Stimulated activated CD8-positive, alpha-beta memory T cell treated with anti-CD3 and anti-CD28 coated beads, Interleukin-4, amount 100 ng/mL, for 4 hours (primary cell): ENCODE measurements at places on chromosomes 13 and 19.

GRCh38 chr19:43767316-43767715, 12.6 kb upstream of the SMG9 start:
- no peak for DNase-seq

- DNase-seq, result peak; percentile 49
These were observed 6.3 kb downstream of the ERICH4 start for GRCh38 chr19:41449079-41449864.

DNA sequence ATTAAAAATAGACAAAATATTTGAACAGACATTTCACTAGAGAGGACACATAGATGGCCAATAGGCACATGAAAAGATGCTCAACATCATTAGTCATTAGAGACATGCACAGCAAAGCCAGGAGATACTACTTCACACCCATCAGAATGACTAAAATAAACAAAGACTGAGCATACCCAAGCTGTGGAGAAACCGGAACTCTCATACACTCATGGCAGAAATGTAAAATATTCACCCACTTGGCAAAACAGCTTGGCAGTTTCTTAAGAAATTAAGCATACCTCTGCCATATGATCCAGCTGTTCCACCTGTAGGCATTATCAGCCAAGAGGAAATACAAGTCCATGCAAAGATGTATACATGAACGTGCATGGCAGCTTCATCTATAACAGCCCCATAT, 213.4 kb downstream of the TSHZ3 start:
- no peak for DNase-seq

DNA sequence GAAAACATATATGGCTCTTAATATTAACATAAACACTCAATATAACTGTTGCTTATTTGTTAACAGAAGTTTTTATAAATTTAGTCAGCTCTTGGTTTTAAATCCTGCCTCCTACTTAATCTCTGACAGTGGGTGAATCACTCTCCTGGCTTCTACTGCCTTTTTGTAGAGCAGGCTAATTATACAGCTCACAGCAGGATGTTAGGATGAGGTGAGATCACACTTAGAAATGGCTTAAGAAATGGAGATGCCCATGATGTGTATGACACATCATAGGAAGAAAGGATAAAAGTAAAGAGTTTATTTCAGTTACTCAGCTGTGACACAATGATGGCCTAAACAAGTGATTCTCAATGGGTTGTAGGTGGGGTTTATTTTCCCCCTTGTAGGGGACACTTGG, 345.6 kb downstream of the SPRY2 start:
- no peak for DNase-seq

DNA sequence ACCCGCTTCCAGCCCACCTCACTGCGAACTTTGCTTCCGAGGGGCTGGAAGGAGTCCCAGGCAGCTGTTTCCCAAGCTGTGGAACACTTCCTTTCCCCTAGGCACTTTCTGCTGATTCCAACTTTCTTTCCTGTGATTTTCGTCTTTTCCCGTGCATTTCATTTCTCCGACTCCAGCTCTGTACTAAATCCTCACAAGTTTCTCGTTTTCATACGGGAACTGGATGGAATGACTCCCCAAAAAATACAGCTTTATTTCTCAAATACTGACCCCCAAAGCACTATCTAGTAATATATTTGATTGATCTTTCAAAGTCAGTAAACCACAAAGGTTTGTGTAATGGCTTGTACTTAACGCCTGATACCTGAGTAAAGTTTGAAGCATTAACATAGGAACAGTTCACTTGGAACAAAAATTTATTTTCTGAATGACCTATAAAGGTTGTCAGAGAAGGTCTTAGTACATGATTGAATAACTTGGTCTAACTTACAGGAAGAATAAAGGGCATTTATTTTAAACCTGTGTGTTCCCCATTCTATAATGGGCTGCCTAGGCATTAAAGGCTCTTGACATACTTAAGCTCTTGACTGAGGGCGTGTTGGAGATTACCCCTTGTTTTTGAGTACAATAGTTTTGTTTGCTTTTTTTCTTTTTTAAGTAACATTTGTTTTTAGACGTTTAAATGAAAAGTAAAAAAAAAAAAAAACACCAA, 1.3 kb upstream of the PCDH9 start:
- DNase-seq, result no peak

DNA sequence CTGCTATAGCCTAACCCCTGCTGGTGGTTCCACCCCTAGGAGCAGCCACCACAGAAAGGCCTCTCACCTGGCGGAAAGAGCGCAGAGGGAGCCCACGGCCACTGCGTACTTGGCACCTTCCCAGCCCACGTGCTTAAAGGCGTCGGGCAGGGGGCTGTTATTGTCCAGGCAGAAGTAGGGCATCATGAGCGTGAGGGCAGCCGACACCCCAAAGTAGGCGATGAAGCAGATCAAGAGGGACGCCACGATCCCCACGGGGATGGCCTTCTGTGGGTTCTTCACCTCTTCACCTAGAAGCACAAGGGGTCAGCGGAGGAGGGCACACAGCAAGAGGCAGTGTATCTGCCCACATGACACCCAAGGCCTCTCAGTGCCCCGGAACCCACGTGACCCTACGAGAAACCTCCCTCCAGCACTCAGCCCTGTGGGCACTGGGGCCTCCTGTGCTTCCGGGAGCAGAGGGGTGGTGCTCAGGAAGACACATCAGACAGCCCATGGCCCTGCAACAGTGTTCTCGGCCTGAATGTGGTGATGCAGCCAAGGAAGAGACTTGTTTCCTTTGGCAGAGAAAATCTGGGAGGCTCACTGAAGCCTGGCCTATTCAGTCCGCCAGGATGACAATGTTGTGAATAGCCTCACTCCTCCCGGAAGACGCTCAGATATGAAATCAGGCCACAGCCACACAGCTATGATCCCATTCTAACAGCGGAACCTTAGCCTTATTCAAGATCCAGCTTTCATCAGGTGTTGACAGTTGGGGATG, 72.1 kb downstream of the SLC7A1 start:
- no peak for DNase-seq

GRCh38 chr19:1864480-1865171, 1.2 kb upstream of the KLF16 start:
- DNase-seq, result no peak

DNA sequence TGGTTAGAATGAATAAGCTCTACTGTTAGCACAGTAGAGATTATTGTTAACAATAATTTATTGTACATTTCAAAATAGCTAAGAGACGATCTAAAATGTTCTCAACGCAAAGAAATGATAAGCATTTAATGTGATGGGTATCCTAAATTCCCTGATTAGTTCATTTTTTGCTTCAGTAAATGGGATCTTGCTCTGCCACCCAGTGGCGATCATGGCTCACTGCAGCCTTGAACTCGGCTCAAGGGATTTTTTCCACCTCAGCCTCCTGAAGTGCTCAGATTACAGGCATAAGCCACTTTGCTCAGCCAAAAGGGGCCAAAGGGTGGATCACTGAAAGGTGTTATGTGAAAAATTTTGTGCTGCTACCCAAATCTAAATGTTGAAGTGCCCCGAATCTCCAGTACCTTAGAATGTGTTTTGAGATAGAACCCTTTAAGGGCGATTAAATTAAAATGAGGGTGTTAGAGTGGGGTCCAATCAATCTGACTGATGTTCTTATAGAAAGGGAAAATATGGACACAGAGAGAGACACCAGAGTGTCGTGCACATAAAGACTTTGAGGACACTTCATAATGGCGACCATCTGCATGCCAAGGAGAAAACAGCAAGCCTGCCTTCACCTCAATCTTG, 31.5 kb upstream of the ZNF766 start:
- DNase-seq, result peak; percentile 37

- DNase-seq, result no peak
These were observed 206.7 kb downstream of the LACC1 start for GRCh38 chr13:44086389-44086788.

- no peak for DNase-seq
These were observed 737 bp upstream of the ZNF181 start for GRCh38 chr19:34733266-34733745.

DNA sequence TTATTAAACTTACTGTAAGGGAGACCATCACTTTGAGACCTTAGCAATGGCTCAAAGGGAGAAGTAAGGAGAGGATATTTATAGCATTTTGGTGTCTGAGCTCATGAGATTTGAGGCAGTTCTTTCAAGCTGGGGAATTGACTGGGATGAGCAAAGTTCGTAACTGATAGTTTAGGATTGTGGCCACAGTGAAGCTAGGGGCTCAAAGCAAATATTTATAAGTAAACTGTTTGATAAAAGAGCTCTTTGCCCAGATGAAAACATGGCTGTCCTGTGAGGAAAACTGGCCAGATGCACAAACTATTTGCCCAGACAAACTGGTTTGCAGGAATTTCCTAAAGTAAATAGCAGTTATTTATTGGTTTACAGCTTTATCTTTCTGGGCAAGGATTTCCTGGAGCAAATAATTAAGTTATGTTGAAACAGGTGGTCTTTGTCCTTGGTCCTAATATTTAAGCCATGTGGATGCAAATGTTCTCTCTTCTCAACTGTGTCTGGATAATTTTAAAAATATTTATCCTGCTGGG, 59.7 kb upstream of the TMTC4 start:
- DNase-seq, result no peak

DNA sequence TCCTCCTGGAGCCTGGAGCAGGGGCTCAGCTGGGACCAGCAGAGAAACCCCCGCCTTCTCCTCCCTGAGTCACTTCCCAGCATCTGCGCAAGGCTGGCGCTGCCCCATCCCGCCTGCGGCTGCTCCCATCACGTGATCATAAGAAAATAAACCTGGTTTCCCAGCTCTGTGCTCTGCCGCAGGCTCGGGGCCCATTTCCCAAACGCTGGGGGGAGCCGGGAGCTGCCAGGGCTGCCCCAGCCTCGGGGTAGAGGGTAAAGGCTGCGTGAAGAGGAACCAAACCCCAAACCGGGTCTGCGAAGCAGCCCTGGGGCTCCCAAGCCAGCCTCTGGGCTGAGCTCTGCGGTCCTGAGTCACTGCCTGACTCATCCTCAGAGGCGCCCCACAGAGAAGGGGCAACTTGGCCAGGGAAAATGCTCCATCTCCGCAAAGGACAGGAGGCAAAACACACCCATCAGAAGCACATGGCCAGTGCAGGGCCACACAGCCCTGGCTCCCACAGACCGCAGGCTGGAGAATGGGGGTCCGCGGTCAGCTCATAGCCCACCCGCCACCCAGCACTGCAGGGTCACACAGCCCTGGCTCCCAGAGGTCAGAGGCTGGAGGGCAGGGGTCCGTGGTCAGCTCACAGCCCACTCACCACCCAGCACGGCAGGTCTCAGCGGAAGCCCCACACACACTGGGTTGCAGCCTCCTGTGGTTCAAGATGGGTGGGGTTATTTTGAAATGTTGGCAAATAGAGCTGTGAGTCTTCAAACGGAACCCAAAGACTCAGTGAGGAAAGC, 67.1 kb downstream of the RASA3 start:
- peak; percentile 70 for DNase-seq

- no peak for DNase-seq
These were observed 350.7 kb downstream of the UQCRFS1 start for GRCh38 chr19:28862238-28862637.

- no peak for DNase-seq
These were observed 148.4 kb downstream of the KATNAL1 start for GRCh38 chr13:30158774-30159445.

DNA sequence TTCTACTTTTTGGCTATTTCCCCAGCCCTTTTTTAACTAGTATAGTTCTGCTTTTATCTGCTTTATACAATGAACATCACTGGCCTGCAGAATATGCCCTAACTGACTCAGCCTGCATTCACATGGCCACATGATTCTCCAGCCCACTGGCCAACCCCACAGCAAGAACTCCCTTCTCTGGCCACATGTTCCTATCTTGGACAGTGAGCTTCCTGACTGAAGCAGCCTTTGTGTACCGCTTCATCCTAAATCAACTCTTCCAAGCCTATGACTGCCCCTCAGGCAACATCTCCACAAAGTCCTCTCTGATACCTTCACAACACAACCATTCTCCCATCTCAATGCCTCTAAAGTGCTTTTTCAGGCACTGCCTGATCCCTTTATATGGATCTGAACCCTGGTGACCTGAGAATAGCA, 214.1 kb downstream of the COL4A1 start:
- no peak for DNase-seq

- no peak for DNase-seq
These were observed 255.9 kb upstream of the STARD13 start for GRCh38 chr13:33541456-33541855.

DNA sequence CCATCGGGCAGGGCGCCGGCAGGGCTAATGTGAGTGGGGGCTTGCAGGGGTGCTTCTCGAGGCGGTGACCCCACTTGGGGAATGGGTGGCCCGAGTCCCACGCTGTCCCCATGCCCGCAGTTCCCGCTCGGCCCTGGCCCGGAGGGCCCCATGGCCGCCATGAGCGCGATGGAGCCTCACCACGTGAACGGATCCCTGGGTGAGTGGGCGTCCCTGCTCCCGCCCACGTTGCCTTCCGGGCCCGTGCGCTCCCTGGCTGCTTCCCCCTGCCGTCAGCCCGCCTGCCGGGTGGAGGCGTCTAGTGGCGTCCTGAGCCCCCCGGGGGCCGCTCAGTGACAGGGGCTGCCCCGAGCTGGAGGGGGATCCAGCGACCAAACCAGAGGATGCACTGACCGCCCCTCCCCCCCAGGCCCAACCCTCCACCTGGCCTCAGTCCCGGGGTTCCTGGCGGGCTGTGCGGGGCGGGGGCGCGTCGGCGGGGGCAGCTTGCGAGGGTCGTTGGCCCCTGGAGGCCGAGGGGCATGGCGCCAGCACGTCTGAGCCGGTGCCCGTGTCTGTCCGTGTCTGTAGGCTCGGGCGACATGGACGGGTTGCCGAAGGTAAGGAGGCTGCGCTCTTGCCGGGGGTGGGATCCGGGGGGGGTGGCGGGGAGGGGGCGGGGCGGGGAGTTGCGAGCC, 4.8 kb downstream of the ISYNA1 start:
- no peak for DNase-seq

DNA sequence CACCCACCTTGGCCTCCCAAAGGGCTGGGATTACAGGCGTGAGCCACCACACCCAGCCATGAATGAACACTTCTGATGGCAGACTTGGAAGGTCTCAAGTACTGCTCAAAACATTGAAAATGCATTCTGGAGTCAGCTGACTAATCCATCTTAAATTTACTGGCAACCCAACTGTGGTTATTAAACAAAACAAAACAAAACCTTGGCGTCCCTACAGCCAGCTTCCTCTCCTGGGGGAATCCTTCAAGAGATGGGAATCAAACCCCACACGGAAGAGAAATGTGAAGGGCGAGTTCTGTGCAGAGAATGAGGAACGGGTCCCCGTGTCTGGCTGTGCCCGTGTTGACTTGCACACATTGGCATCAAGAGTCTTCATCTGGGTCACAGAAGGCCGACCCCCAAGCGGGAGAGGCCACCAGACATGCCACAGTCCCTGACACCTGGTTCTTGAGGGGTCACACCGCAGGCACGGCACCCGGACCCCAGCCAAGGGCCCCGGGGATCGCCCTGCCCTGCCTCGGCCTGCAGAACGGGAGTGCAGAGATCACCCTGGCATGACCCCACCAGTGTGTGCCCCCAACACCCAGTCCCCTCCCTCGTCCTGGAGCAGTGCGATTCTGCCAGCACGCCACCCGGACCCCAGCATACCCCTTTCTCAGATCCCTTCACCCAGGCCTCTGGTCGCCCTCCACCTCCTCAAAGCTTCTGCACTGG, 3.2 kb downstream of the MAP2K2 start:
- no peak for DNase-seq
